Activated CD8-positive, alpha-beta memory T cell treated with anti-CD3 and anti-CD28 coated beads, Interleukin-2, amount 50 U/mL, for 4 hours (primary cell): ENCODE measurements at places on chromosomes 3 and 15.

DNA sequence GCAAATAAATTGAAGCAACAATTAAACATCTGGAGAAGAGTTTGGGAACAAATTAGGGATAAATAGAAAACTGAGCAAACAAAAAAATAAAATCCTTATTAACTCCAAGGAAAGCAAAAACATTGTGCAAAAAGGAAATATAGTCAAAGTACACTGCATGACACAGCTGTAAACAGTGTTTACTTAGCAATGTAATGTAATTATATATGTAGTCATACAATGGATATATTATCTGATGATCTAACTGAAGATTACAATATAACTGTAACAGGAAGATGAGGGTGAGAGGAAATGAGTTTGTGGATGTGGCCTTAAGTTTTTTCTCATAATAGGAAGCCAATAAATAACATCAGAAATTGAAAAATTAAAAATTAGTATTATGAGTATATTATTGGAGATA lies 42.5 kb downstream of the SCN10A start:
- no peak for DNase-seq

DNA sequence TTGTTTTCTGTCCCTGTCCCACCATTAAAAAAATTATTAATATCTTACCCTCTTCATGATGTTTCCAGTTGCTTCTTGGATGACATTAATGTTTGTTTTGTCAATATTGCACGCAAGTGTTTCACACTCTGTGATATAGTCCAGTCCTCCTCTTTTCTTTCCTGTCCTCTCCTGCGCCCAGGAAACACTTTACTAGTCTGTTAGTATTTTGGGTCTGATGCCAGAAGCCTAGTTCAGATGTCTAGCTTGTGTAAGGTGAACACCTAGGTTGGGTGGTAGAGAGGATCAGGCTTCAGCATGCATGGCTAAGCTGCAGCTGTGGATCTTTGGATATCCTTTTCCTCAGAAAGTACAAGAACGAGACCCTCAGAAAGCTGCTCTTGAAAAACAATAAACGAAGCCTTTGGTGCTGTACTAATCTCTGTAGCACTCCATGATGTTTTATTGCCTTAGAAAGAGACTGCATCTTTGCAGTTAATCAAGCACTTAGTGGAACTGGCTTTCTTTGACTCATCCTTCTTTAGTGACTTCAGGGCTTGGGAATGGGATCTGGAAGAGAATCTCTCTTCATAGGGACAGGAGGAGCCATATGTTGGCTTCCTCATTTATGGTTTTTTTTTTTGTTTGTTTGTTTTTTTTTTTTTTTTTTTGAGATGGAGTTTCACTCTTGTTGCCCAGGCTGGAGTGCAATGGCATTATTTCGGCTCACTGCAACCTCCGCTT lies 253.4 kb downstream of the LPP start:
- DNase-seq = no peak

DNA sequence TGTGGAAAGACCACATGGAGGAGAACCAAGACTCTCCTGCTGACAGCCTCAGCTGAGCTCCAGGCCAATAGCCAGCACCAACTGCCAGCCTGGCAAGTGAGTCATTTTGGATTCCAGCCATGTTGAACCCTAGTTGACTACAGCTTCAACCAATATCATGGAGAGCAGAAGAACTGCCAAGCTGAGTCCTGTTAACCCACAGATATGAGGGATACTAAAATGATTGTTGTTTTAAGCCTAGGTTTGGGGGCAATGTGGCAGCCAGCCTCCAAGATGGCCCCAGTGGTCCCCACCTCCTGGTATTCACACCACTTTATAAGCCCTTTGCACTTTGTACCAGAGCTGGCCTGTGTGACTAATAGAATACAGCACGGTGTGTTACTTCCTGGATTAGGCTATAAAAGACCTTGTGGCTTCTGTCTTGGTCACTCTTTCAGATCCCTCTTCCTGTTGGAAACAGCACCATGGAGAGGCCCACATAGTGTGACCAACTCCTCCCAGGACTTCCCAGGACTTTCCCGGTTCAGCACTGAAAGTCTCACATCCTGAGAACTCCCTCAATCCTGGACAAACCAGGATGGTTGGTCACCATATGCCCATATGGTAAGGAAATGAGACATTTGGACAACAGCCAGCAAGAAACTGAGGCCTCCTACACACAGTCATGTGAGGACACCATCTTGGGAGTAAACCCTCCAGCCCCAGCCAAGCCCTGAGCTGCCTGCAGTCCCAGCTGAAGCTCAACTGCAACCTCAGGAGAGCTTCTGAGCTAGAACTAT lies 32.4 kb upstream of the CDV3 start:
- DNase-seq = no peak

DNA sequence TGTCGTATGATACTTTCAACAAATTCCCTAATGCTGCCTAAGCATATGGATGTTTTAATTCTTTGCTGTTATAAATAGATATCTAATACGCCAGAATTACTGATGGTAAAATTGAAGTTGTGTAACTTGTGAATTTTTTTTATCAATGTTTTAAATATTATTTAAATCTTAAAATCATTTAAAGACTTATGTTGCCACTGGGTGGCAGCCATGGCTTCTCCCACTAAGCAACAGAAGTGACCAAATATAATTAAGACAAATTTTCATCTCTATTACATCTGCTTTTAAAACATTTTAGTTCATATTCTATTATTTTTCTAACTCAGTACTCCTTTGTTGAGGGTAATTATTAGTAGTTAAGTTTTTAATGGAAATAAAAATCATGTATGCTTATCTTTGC lies 8.1 kb upstream of the IL20RB start:
- DNase-seq = no peak

GRCh38 chr3:113660896-113661295 lies 35.5 kb downstream of the USF3 start:
- no peak for DNase-seq

GRCh38 chr3:52028572-52028971 lies 27.8 kb downstream of the DUSP7 start:
- DNase-seq = no peak

DNA sequence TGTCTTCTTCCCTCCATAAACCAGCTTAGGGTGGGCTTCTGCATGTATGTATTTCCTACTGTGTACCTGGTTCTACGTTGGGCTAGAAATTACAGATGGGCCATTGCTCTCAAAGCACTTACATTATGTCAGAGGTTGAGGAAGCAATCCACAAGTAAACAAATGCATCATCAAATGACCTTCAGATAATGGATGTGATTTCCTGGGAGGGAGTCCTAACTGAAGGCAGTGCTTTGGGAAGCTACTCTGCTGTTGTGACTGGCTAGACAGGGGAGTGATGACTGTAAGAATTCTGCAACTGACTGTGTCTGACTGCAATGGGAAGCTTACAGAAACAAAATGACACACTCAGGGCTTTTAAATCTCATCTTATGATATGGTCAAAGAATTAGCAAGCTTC lies 71.0 kb upstream of the PRR23E start:
- no peak for DNase-seq

DNA sequence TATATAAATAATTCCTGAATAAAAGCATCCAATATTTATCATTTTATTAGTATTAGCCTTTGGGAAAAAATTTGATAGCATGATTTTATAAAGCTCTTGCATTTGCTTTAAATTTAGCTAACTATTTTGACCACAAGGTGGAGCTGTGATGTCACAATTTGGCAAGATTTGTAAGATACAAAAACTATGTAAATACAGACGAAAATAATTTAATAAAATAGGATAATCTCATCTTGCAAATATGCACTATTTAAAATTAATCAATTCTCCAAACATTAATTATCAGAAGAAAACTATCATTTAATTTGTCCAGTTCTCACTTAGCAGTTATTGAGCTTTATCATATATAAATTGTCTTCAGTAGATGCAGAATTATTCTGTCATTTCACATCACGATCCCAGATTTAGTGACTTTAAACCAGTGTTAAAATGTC lies 95.4 kb downstream of the PLOD2 start:
- no peak for DNase-seq

DNA sequence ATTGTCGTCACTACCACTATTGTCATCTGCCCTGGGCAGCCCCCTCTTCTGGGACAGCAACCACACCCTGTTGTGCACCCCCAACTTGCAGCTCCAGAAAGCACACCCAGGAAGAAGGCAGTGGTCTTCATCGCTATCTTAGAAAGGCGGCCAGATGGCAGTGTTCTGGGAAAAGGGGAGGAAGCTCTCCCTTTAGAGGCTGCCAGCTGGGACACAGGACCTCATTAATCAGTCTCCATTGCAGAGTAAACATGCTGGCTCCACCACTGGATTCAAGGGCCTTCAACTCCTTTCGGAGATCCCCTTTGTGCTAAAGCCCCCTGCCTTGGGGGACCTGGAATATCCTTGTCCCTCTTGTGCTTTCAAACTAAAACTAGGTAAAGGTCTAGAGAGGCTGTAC lies 199.3 kb upstream of the LINGO1 start:
- DNase-seq = no peak

DNA sequence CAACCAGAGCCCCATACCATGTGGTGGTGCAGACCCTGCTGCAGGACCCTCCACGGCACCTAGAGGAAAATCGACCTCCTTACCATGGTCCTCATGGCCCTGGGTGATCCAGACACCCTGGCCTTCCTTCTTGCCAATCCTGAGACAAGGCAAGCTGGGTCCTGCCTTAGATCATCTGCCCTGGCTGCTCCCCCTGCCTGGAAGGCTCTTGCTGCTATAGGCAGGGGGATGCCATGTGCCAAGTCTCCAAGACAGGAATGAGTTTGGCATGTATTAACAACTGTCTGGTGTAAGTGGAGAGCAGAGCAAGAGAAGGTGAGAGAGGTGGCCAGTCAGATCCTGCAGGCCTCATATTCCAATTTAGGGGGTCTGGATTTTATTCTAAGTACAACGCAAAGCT lies 7.5 kb downstream of the HEG1 start:
- DNase-seq = no peak

- no peak for DNase-seq
These were observed 3.1 kb downstream of the CFAP100 start for GRCh38 chr3:126397610-126398422.

GRCh38 chr15:70853318-70853972 lies 512 bp downstream of the LARP6 start:
- peak; percentile 22 for DNase-seq

DNA sequence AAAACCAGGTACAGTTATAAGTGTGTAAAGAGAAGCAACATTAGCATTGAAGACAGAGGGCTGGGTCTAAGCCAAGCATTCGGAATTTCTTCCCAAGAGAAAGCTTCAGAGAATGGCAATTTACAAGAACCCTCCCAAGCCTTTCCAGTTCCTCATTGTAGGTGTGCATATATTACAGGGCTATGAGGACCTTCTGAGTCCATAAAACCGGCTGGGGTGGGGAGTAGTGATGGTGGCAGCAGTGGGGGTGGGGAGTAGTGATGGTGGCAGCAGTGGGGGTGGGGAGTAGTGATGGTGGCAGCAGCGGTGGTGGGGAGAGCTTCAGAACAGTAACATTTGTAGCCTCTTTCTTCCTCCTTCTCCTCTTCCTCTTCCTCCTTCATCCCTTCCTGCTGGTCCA lies 368.7 kb upstream of the UMPS start:
- no peak for DNase-seq

DNA sequence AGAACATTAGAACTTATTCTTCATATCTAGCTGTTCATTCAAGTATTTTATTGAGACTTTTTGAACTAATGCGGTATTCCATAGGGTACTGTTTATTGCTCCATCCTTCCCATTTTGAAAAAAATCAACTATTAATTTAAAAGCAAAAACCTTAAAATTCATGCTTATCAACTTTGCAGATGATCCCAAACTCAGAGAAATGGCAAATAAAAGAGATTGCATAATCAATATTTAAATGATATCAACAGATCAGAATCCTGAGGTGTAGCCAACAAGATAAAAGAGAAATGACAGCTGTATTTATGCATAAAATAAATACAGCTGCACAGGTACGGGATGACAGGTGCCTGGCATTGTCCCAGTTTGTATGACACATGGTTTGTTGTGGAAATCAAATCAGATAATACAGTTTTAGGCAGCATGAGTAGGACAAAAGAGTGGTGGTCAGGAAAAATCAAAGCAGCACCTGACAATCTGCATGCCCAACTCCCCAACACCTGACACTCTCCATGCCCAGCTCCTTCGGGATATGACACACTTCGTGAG lies 42.4 kb upstream of the CMTM8 start:
- no peak for DNase-seq

- no peak for DNase-seq
These were observed 17.5 kb downstream of the AQR start for GRCh38 chr15:34951993-34952392.

DNA sequence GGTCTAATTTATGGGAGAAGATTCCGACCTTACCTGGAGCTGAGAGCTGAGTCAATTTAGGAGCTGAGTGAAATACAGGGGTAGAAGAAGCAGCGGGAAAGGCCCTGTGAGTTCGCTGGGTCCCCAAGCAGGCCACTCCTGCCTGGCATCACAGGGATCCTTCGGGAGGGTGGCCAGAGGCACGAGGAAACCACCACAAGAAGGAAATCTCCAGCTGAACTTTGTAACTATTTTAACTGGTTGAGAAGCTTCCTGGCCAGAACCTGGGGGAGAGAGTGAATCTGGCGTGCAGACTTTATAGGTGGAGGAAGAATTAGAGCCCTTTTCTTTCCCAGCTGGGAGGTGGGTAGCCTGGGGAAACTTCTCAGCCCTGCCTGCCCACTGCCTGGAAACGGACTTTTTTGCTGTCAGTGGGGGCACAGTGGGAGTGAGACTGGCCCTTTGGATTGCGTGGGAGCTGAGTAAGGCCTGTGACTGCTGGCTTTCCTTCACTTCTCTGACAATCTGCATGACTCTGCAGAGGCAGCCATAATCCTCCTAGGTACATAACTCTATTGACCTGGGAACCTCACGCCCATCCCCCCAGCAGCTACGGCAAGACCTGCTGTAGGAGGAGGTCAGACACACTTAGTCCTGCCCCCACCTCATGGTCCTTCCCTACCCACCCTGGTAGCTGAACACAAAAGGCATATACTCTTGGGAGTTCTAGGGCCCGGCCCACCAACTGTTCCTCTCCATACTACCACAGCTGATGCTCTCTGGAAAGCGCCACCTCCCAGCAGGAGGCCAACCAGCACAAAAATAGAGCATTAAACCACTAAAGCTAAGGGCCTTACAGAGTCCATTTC lies 340.7 kb downstream of the CNTN3 start:
- DNase-seq = no peak

DNA sequence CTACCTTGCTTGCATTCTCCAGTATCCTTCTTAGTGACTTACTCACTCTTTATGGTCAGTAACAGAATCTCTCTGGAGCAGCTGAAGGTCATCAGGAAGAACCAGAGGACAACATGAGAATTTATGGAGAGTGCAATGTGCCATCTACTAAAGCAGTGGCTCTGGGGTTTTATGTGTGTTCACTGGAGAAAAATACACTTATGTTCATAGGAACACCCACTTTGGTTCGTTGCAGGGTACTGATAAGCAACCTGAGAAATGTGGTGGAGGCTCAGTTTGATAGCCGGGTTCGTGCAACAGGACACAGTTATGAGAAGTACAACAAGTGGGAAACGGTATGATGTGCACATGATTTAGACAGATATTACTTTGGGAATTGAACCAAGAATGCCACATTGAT lies 12.8 kb downstream of the CPB1 start:
- DNase-seq = no peak

- no peak for DNase-seq
These were observed 470.9 kb downstream of the LPP start for GRCh38 chr3:188624828-188625227.

GRCh38 chr3:87805670-87806069 lies 253.1 kb downstream of the CGGBP1 start:
- no peak for DNase-seq
